Mammary epithelial cell (primary cell): ENCODE measurements at places on chromosomes 3 and 15. TPM values are rescaled to one million over a fixed set of nuclear protein-coding genes. Genes with fewer than 3 reads are reported as not detected.

Gene CD276
- 128 TPM for polyA plus RNA-seq

DNA sequence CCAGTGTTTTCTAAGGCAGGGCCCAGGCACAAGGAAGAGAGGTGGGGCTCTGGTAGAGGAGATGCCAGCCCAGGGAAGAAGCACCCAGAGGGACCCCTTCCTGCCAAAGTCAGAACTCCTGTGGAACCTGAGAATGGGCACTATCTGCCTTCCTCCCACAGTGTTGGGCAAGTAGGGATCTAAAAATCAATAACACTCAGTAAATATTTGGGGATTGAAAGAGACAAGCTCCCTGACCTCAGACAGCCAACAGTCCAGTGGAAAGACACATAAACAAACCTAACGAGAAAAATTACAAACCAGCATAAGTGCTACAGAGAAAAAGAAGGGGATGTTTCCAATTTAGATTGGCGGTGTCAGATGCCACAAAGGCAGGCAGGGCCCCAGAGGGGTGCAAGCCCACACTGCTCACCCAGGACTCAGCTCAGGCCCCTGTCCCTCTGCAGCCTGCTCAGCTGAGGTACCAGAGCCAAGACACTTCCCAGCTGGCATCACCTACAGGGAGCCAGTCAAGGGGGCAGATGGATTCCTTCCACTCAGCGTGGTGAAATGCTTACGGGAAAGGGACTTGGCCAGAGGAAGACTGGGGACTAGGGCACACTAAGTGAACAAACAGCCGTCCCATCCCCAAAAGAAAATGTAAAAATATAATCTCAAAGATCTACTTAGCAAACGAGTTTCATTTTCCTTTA, 15.9 kb downstream of the ADCY5 start:
- no peak for DNase-seq

DNA sequence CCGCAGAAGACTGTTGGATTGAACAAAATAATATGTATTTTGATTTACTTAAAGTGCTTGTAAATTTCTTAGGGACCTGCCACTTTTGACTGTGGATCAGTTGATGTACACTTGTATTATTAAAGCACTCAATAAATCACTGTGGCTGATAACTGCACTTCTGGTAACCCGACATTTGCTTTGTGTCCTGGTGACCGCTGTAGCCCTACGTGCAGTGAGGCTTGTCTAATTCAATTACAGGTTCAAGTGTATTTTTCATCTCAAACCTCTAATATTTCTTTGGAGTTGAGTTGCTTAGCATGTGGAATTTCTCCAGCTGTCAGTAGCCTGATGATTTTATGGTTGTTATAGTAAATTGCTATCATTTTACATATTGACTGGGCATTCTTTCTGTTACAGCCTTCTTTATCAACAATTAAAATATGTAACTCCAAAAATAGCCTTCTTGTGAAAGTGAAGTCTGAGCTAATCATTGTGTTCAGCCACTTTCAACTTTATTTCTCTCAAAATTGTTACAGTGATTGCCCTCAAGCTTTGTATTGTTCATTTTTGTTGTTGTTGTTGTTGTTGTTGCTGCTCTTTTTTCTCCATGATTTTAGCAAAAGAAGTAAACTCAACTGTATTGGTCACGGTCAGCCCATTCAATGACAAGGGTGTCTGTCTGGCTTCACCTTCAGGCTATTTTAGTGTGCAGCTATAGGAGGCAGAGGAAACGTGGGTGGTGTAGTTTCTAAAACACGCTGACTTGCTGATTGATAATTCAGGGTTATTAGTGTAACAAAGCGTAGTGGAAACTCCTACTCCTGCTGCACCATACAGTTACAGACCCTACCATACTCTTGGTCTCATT, 215.1 kb upstream of the UBE2E1 start:
- DNase-seq, result no peak

DNA sequence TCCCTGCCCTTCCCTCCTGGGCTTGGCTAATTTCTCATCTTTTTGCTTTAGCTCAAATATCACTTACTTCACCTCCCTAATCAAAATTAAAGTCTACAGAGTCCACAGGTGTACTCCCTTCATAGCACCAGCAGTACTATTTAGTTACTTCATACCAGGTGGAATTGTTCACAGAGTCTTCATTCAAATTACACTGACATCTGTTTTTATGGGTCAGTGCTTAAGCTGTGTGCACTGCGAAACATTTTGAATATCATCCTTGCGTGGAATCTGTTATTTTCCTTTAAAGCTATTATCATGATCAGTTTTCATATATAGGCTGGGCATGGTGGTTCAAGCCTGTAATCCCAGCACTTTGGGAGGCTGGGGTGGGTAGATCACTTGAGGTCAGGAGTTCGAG, 2.7 kb upstream of the SERF2 start:
- DNase-seq, result no peak

GRCh38 chr3:177597311-177598096, 400.2 kb upstream of the TBL1XR1 start:
- DNase-seq, result peak; percentile 91

DNA sequence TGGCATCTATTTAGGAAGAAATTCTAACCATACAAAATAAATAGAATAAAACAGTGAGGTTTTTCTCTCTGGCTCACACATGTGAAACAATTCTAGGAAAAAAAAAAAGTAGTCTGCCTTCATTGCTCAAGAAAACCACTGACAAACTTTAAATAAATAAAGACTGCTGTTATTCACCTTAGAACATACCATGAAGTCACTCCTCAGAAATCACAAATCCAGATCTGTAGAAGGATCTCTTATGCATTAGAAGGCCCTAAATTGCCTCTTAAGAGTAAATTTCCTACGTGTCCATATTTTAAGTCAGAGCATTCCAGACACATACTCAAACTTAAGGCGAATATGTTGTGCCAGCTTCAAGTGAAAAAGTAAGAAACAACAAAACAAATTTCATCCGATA, 217.3 kb downstream of the ZIC4 start:
- no peak for DNase-seq

DNA sequence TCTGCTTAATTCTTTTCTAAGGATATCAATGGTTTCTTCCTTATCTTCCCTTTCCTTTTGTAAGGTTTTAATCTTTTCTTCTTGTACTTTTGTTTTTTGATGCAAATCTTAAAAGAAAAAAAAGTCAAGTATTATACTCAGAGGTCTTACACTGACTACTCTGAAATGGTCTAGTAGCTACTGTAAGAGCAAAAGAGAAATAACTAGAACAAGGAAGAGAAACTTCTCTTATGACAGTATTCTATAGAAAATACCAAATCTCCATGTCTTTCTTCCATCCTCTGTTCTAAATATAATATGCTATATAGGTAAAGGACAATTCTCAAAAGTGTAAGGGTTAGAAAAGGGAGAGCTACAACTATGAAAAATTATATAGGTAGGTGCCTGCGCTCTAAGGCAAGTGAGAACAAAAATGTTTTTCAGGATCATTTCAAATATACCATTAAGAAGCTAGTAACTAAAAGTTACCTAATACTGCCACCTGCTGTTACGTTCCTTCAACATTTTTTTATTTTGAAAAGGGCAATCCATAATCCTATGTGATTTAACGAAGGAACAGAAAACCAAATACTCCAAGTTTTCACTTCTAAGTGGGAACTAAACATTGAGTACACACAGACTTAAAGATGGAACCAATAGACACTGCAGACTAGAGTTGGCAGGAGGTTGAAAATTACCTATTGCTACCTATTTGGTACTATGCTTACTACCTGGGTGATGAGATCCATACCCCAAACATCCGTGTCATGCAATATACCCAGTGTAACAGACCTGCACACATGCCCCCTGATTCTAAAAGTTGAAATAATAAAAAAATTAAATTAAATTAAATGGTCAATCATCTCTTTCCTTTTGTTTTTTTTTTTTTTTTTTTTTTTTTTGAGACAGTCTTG, 36.7 kb downstream of the CIP2A start:
- peak; percentile 21 for DNase-seq

DNA sequence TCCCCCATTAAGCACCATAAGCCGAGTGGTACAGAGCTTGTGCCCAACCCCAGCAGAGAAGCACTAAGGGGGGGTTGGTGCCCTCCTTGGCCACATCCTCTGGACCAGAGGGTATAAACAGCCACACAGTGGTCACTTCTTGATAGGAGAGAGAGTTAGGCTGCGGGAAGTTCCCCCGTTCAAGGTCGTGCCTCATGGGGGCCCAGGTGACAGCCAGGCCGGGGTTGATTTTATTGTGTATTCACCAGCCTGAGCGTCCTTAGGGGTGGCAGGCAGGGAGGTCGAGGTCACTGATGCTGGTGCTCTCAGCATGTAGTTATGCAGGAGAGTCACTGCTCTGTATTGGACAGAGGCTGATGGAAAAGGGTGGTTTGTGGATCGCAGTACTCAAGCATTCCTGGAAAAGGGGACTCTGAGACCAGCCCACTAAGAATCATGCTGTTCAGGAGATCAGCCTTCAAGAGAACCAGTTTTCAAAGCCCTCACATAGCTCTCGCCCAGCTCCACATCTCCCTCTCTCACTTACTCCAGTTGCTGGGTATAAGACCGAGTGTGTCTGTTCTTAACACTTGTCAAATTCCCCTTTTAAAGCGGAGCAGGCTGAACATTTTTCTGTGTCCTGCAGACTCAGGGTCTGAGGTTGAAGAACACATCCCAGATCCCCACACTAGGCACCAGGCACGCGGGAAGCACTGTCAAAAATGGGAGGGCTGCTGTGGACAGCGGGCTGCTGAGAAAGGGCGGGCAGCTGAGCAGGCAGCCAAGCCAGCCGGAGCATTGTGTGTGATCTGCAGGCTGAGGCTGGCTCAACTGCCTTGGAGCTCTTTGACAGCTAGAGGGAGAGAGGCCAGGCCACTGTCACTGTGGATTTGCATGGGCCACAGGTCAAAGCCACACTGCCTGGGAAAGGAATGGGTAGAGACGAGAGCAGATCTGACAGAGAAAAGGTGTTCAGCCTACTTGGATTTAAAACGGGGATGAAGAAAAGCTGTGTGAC, 279.3 kb upstream of the LRRFIP2 start:
- no peak for DNase-seq

DNA sequence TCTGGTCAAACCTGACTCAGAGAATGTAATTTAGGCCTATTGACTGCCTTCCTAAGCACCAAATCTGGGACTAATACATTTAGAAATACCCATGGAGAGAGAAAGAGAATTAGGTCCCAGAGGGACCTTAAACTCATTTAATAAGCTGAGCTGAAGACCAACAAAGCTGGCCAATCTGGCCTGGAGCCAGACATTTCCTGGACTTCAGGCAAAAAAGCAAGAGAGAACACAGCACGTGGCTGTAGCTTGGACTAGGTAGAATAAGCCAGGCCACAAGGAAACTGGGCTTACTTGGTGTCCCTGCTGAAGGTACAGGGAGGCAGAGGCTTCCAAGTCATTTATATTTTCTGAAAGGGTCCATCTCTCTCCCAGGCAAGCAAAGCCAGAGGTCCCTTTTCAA, 88.1 kb downstream of the RTP4 start:
- DNase-seq, result no peak

- peak; percentile 39 for DNase-seq
Measured at GRCh38 chr15:42133886-42134502, 22.4 kb downstream of the PLA2G4F start.

DNA sequence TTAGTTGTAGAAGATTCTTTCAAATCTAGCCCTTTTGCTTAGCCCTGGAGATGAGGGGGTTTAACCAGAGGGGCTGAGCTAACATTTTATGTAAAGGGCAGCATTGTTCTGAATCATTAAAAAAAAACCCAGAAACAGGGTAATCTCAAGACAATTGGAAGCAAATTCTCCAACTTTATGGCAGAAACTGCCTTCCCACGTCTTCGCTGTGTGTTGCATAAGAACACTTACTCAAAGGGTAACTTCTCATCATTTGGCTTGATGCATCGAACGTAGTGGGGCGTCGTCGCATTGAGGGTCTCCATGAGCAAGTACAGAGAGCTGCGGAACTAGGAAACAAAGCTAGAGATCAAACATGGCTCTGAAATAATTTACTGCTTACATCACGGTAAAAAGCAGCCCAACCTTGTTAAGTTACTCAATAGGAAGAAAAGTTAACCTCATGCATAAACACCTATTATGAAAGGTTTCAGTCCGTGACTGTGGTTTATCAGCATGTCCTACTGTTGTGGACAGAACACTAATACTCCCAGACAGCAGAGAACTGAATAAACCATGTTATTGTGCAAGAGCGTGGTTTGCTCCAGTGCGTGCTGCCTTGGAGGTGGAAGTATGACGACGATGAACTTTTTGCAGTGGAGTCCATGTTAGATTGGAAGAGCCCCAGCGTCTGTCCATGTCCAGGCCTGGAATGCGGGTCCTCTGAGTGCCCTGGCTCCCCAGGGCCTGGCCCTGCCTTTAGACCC, 48.7 kb downstream of the MYO5C start:
- DNase-seq, result peak; percentile 97

Gene ATOSA
- 4.2 TPM for polyA plus RNA-seq

DNA sequence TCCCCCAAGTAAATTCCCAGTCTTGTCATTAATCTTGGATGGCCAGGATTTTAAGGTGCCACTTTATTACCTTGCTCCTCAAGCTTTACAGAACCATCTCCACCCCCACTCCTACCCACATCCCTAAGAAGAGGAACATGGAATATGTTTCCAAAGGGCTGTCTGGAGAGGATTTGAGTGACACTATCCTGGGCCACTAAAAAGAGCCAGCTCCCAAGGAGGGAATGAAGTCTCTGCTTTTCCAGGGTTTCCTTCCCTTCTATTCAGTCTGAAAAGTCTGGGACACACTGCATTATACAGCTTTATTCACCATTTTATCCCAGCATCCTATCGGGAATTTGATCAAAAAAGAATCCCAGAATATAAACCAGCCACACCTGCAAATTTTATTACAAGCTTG, 35.6 kb upstream of the MECOM start:
- no peak for DNase-seq

Gene KLHL18
- polyA plus RNA-seq, result 38.1 TPM

- no peak for DNase-seq
Measured at GRCh38 chr3:149599236-149599635, 58.6 kb downstream of the WWTR1 start.

GRCh38 chr3:153614140-153614539, 452.1 kb downstream of the RAP2B start:
- DNase-seq, result no peak

DNA sequence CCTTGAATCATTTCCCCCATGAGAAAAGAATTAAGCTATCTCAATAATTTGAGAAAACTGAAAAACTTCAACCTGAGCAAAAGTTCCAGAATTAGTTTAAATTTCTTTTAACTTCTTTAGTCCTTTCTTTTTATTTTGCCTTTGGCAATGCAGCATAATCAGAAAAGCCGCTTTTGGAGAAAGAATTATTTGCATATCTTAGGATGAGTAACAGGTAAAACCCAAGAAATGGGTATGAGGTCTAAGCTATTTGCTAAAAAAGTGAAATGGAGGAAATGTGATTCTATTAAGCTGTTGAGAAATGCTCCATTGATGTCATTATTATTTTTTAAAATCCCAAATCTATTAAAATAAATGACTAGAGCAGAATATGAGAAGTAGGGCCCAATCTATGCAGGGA, 1238.3 kb upstream of the GBE1 start:
- DNase-seq, result no peak

DNA sequence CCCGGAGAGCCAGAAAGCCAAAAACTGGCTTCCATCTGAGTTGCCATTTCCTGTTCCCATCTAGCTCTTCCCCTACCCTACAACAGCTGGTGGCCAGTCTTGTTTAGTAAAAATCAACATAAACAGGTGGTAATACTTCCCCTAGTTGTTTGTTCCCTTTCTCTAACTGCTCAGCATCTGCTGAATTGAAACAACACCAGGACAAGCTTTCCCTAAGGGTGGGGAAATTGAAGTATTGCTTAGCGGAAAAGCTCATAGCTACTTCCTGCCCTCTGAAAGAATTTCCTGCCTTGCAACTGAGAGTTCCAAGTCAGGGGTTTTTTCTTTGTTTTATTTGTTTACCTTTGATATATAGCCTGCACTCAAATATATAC, 66.8 kb downstream of the HMG20A start:
- no peak for DNase-seq
